ENCODE measurements at places on chromosomes 4 and X.

GRCh38 chr4:6020613-6021012 lies 2.4 kb upstream of the C4orf50 start:
- no peak for DNase-seq

DNA sequence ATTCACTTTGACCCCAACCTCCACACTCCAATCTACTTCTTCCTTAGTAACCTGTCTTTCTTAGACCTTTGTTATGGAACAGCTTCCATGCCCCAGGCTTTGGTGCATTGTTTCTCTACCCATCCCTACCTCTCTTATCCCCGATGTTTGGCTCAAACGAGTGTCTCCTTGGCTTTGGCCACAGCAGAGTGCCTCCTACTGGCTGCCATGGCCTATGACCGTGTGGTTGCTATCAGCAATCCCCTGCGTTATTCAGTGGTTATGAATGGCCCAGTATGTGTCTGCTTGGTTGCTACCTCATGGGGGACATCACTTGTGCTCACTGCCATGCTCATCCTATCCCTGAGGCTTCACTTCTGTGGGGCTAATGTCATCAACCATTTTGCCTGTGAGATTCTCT lies 344 bp downstream of the OR13H1 start:
- no peak for DNase-seq

DNA sequence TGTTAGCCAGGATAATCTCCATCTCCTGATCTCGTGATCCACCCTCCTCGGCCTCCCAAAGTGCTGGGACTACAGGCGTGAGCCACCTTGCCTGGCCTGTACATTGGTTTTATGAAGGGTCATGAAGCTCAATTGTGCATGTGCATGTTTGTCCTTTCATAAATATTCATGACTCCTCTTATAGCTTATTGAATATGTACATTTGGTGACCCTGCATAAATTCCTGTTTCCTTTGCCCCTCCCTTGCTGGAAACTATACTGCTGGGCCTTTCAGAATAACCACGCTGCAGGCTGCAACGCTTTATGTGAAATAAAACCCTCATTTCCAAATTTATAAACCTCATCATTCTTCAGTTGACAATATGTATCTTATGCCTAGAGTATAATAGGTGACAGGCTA lies 978.0 kb upstream of the LCORL start:
- no peak for DNase-seq

- no peak for DNase-seq
These were observed 23.7 kb upstream of the EGFL6 start for GRCh38 chrX:13545726-13546125.

DNA sequence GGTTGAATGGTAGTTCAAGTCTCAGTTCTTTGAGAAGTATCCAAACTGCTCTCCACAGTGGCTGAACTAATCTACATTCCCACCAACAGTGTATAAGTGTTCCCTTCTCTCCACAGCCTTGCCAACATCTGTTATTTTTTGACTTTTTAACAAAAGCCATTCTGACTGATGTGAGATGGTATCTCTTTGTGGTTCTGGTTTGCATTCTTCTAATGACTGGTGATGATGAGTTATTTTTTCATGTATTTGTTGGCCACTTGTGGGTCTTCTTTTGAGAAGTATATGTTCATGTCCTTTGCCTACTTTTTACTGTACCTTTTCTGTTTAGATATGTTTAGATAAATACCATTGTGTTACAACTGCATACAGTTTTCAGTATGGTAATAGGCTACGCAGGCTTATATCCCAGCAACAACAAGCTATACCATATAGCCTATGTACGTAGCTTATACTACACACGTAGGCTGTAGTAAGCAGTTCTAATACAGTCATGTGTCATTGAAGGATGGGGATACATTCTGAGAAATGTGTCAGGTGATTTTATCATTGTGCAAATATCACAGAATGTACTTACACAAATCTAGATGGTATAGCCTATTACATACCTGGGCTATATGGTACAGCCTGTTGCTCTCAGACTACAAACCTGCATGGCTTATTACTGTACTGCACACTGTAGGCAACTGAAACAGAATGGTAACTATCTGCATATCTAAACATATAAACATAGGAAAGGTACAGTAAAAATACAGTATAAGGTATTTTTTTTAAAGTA lies 28.1 kb downstream of the KLHL8 start:
- DNase-seq: no peak

DNA sequence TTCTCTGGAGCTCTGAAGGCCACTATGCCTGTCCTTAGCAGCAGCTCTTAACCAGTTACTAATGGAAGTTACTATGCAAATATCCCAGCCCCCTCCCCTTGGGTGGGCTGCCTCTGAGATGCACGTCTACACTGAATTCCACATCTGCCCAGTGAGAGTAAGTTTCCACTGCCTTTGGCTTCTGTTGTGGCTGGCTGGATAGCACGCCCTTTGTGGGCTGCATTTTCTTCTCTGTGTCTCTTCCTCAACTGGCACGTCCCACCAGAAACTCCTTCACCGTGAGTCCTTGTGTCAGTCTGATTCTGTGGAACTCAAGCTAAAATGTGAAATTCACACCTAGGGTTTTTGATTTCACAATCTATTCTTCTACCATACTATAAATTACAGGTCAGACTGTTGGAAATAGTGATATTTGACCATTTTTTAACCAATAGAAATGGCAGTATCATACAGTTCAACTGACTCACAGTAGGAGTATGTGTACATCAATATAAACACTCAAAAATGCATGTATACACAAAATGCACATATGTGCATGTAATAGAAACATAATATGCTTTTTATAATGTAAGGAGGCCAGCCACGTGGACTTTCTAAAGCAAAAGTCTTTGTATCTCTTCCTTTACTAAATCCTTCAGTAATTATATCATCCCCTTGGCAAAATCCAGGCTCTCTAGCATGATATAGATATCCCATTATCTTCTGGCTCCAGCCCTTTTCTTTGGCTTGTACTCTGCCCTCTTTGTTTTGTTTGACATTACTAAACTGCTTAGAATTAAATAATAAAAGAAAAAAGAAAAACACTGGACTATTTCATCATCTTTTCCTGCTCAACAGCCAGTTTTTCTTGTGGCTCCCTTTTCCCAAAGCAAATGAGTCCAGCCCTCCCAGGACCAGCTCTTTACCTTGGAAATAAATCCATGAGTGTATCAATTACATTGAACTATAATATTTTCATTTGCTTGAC lies 33.2 kb upstream of the LDB2 start:
- no peak for DNase-seq

GRCh38 chrX:39726771-39727170 lies 371.0 kb downstream of the BCOR start:
- no peak for DNase-seq

DNA sequence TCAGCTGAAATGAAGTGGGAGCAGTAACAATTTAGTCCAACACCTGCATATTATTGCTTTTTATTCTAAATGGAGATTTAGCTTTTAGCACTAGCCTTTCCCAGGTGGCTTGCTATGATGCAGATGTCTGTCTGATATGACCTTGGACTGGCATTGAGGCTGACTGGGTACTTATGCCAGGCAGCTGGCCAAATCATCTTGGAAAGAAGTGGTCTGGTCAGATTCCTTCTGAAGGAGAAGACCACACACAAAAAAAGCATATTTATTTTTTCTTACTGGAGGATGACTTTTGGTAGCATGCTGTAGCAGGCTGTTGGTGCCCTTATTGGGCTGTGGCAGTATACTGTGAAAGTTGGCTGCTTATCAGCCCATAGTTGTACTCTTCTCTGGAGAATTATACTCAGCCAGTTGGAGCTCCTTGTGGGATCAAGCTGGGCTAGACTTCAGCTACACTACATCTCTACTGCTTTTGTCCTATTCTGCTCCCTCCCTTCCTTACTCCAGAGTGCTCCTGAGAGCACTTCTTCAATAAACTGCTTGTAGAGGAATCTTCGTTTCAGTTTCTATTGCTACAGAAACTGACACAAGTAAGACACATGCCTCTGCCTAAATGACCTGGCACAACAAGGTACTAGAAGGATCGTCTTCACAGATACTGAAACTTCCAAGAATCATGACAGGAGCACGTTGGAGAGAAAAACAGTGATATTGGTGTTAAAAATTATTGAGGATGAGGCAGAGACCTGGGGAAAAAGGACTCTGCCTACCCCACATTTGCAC lies 196.8 kb upstream of the RPS6KA3 start:
- DNase-seq: no peak

GRCh38 chr4:18664171-18664570 lies 642.6 kb upstream of the LCORL start:
- DNase-seq: no peak

DNA sequence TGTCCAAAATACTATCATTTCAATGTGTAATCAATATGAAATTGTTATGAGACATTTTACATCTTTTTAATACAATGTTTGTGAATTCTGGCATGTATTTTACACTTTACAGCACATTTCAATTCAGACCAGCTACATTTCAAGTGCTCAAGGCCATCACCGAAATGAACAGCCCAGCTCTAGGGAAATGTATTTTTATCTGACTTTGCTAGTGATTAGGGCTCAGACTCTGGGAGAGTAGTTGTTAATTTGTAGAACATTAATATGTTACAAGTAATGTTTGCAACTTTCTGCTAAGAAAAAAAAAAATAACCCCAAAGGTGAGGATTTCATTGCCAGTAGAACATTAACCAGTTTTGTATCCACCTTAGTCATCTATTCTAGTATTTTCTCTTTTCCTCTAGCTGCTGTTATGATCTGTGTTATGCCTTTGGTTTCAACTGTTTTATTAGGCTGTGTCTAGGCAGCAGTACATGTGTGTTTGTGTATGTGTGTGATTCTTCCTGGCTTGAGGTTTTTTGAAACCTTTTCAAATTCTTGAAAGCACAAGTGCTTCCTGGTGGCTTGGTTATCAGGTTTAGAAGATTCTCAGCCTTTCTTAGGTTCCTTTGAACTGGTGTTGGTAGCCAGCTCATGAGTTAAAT lies 125.9 kb downstream of the NSUN7 start:
- no peak for DNase-seq

DNA sequence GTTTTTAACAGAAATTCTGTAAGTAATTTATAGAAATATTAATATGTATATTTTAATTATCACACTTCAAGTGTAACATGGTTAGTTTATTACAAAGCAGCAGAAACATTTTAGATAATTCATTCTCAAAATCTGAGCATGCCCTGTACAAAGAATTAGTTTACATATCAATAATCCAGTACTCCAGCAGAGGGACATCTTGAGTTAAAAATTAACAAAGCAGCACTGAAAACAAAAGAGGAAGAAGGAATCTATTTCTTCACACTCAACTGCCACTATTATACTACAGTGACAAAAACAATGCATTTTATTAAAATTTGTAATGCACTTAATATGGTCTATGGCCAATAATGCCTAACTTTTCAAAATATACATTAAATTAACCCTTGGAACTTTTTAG lies 179.1 kb upstream of the KLHL4 start:
- no peak for DNase-seq

DNA sequence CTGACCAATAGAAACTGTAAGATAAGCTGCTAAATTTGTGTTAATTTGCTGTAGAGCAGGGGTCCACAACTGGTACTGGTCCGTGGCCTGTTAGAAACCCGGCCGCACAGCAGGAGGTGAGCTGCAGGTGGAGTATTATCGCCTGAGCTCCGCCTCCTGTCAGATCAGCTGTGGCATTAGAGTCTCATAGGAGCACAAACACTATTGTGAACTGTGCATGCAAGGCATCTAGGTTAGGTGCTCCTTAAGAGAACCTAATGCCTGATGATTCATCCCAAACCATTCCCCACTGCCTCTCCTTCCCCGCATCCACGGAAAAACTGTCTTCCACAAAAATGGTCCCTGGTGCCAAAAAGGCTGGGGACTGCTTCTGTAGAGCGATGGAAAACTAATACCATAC lies 19.7 kb downstream of the FBXW7 start:
- DNase-seq: no peak

DNA sequence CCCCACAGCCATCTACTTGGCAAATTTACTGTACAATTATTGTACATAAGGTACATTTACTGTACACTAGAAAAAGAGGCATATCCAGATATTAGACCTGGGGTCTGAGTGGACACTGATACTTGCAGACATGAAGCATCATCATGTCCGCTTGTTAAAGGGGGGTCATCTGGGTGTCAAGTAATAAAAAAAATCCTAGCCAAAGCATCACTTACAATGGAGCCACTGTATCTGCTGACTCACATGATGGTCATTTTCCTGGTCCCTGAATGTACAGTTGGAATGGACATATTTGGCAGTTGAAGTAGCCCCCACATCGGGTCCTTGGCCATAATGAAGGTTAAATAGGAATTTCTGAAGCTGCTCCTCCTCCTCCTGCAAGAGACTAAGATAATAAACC lies 228.8 kb downstream of the THOC2 start:
- no peak for DNase-seq

- no peak for DNase-seq
These were observed 24.1 kb downstream of the SOX3 start for GRCh38 chrX:140480765-140481164.

GRCh38 chr4:68109868-68110267 lies 19.8 kb downstream of the TMPRSS11F start:
- no peak for DNase-seq

DNA sequence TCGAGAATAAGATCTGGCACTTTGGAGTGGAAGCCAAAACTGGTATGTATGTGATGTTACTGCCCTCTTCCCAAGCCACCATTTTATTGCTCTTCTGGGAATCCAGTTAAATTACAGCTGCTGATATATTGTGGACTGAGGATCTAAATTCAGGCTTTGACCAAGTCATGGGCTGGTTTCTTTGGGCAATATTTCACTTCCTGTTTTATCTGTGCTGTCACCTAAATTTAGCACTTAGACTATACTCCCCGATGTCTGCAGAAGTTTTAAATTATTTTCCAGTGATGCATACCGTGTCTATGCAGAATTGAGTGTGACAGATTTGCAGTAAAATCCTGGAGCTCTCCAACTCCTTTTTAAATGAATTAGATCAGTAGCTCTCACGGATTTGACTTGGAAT lies 100.0 kb downstream of the TEX13A start:
- DNase-seq: no peak

GRCh38 chr4:174521800-174522182 lies 497 bp downstream of the HPGD start:
- DNase-seq: no peak

GRCh38 chrX:39904816-39905537 lies 192.8 kb downstream of the BCOR start:
- DNase-seq: no peak

DNA sequence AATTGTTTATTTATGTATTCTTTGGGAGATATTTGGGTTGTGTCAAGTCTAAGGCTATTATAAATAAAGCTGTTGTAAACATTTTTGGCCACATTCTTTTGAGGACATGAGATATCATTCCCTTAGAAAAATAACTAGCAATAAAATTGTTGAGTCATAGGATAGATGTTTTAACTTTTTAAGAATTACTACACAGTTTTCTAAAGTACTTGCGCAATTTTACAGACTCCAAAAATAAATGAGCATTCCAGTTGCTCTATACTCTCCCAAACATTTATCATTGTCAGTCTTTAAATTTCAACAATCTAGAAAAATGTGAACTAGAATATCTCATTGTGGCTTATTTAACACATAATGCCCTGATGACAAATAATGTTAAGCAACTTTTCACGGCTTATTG lies 189.1 kb upstream of the ADGRL3 start:
- DNase-seq: no peak

- no peak for DNase-seq
These were observed 23.4 kb downstream of the L1CAM start for GRCh38 chrX:153862369-153863250.

GRCh38 chrX:155001873-155002272 lies 20.6 kb downstream of the F8 start:
- no peak for DNase-seq

- no peak for DNase-seq
These were observed 324.2 kb downstream of the PCDH19 start for GRCh38 chrX:100085846-100086245.

All from stimulated activated CD4-positive, alpha-beta T cell treated with anti-CD3 and anti-CD28 coated beads, Interleukin-15, amount 100 ng/mL, for 1 hour (primary cell).